Activated CD4-positive, alpha-beta T cell treated with anti-CD3 and anti-CD28 coated beads, Interleukin-2, amount 50 U/mL, for 1 hour (primary cell): ENCODE measurements at places on chromosomes 6 and 20.
A peak's percentile ranks its signal among the peaks of the same experiment; 100 is the strongest.

DNA sequence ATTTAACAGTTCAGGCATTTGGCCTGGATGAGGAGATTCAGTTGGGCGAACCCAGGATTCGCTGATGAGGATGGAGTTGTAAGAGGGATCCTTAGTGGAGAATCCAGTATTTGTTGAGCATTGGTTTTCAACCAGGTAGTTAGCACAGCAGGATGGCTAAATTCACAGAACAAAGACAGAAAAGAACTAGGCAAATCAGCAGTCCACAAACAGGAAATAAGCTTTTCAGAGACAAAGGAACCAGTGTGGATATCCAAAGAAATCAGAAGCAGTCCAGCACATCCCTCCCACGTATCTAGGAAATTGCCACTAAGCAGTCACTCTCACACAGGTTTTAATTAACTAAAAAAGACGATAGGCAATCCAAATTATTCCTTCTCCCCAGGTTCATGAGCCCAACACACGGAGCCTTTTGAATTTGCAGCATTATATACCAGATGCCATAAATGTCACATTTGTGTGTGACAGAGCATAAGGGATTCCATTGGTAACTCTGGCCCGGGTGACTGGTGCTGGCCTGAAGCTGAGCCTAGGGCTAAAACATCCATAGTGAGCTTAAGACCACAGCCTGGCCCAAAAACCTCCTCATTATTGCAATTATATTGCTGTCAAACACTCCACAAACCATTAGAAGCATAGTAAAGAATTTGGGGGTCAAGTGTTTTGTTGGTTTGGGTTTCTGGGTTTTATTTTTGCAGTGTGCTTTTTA is 131.5 kb downstream of the SOBP start:
- DNase-seq, result no peak

GRCh38 chr6:168664956-168665355 is 224.0 kb downstream of the SMOC2 start:
- no peak for DNase-seq

DNA sequence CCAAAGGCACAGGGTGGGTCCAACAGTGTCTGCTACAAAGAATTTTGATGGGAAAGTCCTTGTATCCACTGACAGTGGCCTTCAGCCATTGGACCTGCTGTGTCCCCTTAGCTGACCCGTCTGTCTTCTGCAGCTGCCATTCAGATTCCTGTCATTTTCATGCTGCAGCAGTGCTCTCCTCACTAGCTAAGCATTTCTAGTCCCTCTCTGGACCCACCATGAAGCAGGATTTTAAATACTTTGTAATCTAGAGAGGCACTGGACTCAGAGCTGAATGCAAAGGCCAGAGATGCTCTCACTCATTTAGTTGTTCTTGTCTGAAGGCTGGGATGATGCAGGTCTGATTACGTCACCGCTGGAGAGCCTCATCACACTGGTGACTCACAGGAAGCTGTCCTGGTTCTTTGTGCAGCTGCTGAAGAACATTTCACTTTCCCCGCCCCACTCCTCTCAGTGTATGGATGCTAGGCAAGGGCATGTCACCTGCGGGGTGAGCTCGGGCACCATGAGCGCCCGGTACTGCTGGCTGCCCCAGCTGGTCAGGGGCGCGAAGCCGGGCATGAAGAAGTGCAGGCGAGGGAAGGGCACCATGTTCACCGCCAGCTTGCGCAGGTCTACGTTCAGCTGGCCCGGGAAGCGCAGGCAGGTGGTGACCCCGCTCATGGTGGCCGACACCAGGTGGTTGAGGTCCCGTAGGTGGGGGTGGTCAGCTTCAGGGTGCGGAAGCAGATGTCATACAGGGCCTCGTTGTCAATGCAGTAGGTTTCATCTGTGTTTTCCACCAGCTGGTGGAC is 19.4 kb upstream of the TUBB2A start:
- no peak for DNase-seq

DNA sequence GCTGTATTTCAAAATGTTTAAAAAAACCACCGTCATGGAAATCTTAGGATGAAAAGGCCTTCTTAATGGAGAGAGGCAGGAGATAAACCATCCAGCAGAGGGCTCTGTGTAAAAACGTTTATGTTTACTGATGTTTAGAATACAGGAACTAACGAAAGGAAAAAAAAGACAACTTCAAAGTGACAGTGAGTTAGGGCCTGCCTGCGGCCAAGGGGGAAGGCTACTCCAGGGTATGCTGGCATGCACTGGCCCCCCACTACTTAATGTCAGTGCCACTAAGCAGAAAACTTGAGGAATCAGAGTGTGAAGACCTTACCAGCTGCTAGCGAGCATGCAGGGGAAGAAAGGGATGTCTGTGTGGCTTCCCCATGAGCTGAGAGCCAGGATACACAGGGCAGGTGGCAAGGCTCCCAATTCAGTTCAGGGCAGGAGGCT is 47.7 kb downstream of the AKAP7 start:
- DNase-seq, result peak; percentile 3

- no peak for DNase-seq
Observed at GRCh38 chr20:8616792-8617191, 452.1 kb upstream of the PLCB4 start.

- no peak for DNase-seq
Observed at GRCh38 chr20:46804126-46804525, 90.5 kb upstream of the EYA2 start.

DNA sequence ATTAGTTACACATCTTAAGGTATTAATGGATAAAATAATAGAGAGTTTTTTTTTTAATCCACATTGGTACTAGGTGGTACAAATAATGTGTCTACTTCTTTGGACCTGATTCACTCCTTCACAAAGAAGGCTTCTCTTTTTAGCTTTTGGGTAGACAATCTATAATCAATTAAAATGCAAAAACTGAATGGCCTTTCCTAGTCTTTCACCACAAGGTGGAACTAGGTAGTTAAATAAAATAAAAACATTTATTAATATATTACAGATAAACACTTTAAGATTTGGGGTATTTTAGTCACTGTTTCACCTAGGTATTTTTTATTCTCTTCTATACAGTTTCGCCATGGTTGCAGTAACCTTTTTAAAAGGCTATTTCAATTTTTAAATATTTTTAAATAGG is 68.3 kb upstream of the DST start:
- DNase-seq, result no peak

- peak; percentile 44 for DNase-seq
Observed at GRCh38 chr6:106334646-106335448, 9.3 kb upstream of the ATG5 start.

DNA sequence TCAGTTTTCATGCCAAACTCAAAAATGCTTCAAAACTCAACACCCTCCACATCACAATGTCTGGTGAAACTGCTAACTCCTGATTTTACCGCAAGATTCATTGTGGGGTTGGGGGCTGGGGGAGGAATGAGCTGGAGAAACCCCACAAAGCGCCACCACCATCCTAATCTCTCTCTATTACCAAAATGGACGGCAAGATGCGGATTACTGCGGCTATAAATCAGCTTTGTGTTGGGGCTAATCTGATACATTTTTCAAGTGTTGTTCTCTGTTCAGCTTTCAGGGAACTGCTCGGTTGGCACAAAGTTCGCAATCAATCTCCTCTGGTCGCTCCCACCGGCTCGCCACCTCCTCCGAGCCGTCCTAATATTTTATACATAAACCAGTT is 83.7 kb downstream of the TMEM242 start:
- DNase-seq, result no peak

GRCh38 chr20:47598911-47599744 is 97.4 kb downstream of the NCOA3 start:
- DNase-seq, result no peak

GRCh38 chr6:16837217-16837972 is 76.1 kb upstream of the ATXN1 start:
- DNase-seq, result no peak

- no peak for DNase-seq
Observed at GRCh38 chr20:38115205-38115604, 49.9 kb downstream of the TGM2 start.

DNA sequence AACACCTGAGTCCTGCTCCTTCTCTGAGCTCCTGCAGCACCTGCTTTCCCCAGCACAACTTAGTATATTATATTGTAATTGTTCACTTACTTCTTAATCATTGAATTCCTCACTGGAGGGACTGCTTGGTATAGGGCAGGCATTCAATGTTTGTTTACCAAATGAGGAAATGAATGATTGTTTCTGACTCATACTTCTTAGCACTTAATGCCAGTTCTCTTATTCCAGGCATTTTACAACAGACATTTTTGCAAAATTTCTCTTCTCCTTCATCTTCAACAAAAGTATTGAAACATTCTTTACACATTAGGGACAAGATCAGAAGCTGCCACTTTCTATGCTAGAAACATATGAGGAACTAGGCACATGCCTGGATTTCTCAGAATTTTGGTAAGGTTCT is 119.4 kb downstream of the TBX18 start:
- DNase-seq, result no peak

DNA sequence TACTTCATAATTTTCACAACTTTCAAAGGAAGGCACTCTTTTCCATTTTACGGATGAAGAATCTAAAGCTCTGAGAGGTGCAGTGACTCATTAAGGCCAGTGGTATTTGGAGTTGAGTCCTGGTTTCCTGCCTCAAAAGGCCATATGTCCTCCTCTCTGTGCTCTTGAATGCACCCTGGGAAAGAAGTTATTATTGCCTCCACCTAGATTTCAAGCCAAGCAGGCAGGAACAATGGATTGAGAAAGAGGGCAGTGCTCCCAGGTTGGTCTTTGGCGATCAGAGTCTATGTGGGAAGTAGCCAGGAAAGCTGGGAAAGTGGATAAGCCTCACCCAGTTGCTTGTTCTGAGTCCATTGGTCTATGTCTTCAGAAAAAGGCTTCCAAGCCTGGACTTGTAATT is 165.0 kb downstream of the MAFB start:
- DNase-seq, result no peak

GRCh38 chr20:59765599-59766177 is 161.3 kb downstream of the PHACTR3 start:
- DNase-seq, result peak; percentile 5

DNA sequence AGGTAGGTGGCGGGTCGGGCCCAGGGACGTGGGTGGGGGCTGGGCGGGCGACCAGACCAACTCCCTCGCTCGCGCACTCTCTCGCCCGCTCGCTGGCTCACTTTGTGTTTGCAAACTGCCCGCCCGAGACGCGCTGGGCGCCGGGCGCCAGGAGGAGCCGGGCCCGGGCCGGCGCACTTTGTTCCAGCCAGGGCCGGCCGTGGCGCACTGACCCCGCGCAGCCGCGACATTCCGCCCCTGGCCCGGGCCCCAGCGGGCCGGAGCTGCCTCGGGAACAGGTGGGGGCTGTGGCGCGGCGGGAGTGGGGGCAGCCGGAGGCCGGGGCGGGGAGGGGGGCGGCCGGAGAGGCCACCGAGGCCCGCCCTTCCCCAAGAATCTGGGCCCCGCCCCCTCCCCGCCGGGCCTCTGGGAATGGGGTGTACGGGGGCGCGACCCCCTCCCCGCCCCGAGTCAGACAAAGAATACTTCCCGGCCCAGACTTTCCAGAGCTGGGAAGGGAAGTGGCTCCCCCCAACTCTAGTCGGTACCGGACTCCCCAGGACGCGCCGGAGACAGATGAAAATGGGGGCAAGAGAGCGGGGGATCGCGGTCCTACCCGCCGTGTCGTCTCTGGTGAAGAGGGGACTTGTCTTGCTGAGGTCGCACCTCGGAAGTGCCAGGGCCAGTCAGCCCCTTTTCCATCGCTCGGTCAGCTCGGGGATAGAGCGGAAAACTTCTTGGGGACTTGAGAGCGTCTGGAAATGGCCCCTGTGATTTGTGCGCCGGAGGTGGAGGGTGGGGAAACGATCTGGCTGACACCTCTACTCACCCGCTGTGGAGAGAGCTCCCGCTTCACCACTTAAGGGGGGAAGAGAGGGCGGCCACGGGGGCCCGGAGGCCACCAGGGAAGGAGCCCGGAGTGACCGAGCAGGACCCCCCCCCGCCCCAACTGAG is 951 bp downstream of the FOXP4 start:
- peak; percentile 23 for DNase-seq

- DNase-seq, result no peak
Observed at GRCh38 chr6:133964052-133964451, 11.0 kb downstream of the TBPL1 start.

DNA sequence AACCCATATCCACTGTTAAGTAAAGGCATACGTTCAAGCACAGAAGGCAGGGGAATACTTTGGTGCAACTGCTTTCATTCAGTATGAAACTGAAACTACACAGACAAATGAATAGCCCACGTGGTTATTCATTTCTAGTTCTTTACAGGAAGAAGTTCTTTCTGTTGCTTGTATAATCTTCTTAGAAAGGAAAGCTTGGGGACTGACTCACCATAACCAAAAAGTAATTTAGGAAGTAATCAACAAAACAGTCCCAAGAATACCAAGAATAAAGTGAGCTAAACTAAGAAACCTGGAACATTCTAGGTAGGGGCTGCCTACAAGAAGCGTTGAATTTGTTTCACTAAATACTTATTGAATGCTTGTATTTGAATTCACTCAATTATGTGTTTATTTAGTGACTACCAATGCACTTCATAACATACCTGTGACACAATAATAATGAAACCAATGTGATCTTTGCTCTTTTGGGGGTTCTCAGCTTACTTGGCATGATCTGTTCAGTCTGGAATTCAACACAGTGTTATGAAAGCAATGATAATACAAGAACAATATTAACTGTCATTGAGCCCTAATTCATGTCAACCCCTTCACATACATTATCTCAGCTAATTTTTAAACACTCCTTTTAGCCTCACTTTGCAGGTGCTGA is 25.1 kb upstream of the KIAA0408 start:
- no peak for DNase-seq

- no peak for DNase-seq
Observed at GRCh38 chr6:168735268-168735949, 294.4 kb downstream of the SMOC2 start.

GRCh38 chr6:30749554-30750378 is 5.4 kb upstream of the IER3 start:
- DNase-seq, result no peak
